ENCODE measurements at places on chromosomes 4 and X. TPM values are rescaled to one million over a fixed set of nuclear protein-coding genes. Genes with fewer than 3 reads are reported as not detected.
A peak's percentile ranks its signal among the peaks of the same experiment; 100 is the strongest.

GRCh38 chr4:151287409-151287808 is 10.4 kb downstream of the PRSS48 start:
- DNase-seq, result no peak

DNA sequence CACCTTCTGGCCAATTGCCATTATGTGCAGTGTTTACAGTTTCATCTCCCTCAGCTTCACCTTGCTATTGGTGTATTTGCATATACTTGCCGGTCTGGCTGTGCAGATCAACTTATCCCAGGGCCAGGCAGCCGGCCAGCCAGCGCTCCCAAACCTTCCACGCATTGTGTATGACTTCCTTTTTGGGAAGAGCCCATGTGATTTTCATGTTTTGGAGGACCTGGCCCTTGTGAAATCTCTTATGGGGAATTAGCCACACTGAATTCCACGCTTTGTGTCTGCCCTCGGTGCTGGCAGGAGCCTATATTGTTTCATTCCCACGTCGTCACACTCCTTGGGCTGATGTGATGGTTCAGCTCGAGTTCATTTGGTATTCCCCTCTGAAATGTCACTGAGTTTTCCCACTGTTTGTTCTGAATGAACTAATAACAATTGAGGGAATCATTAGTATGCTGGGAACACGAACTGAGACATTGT is 6.0 kb upstream of the PDLIM3 start:
- peak; percentile 92 for DNase-seq

DNA sequence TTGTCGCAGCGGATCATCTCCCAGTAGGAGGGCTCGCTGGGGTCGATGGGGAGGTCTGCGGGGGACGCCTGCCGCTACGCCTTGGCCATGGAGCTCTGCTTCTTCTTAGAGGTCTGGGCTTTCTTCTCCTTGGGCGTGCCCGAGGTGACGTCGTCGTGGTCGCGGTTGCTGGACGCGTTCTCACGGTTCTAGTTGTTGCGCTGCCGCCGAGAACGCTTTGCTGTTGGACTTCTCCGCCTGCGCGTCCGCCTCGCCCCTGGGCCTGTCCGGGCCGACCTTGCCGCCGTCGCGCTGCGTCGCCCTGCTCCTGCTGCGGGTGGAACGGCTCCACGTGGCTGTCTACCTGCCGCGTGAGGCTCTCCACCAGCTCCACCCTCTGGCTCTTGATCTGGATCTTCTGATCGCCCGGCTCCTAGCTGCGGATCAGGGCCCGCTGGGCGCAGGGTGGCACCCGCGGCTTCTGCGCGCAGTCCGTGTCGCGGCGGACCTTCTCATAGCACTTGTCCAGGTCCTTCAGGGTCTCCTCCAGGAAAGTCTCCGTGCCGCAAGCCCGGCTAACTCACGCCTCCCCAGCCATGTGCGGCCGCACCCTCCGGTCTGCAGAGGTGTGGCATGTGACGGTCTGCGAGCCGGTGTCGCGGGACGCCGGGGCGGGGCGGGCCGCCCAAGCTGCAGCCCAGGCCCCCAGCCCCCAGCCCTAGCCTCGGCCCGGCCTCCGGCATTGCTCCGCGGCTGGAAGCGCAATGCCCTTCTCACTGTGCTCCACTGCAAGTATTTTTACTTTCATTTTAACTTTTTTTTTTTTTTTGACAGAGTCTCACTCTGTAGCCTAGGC is 40.5 kb upstream of the OGT start:
- peak; percentile 84 for DNase-seq

- no peak for DNase-seq
Observed at GRCh38 chr4:94141001-94141400, 66.7 kb upstream of the SMARCAD1 start.

ERAS gene
- total RNA-seq, result not detected

DNA sequence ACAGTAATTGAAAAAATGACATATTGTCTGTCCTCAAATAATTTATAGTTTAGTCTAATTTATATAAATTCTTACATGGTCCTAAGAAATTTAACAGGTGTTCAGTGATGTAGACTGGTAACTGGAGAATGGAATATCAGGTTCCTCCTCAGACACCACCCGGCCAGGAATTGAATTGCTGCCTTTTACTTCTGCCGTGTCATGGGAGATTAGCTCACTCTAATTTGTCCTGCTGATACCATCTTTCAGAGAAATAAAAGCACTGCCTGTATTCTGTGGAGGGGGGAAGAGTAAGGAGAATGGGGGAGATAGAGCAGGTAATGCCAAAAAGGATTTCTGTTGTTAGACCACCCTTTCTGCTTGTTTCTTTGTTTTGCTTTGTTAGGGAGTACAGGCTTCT is 125.2 kb upstream of the KLHL4 start:
- DNase-seq, result no peak

- DNase-seq, result no peak
Observed at GRCh38 chr4:150515135-150515534, 66.8 kb upstream of the MAB21L2 start.

GRCh38 chrX:117835034-117835433 is 281.6 kb downstream of the KLHL13 start:
- no peak for DNase-seq

CHM gene
- 14.0 TPM for total RNA-seq

F8A2 gene
- total RNA-seq, result not detected
